Substantia nigra (tissue), 51 donors: ENCODE measurements at places on chromosomes 7 and 10.

DNA sequence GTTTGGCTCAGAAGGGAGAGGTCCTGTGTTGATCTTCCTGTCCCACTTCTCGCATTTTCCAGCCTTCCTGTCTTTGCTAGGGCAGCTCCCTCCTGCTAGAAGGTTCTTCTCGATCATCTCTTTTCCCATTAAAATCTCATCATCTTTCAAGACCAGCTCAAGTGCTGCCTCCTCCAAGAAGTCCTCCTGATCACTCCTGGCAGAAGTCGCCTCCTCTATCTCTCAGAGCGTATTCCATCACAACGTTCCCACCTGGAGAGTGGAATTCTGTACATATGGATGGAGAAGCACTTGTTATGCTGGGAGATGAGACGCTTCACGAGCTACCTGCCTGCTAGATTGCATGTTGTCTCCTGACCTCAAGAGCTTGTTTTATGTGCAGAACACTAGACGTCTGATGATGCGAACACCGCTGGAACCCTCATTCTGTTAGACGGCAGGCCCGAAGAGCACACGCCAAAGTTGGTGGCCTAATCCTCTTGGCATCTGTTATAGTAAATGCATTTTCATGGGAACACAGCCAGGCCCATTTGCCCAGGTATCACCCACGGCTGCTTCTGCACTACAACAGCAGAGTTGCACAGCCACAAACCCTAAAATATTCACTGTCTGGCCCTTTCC is 68.0 kb upstream of the INSIG1 start:
- DNase-seq, result no peak

GRCh38 chr10:7304110-7304509 is 106.7 kb downstream of the SFMBT2 start:
- no peak for DNase-seq

- DNase-seq, result no peak
Measured at GRCh38 chr10:87974769-87975168, 111.3 kb downstream of the PTEN start.

GRCh38 chr10:129335396-129335795 is 131.6 kb upstream of the MGMT start:
- no peak for DNase-seq

- DNase-seq, result no peak
Measured at GRCh38 chr7:94972296-94972695, 64.9 kb downstream of the PPP1R9A start.
